ENCODE measurements at places on chromosomes 4 and X.

GRCh38 chr4:25297528-25298242 lies 14.9 kb upstream of the ZCCHC4 start:
- DNase-seq: no peak

GRCh38 chr4:146245850-146246249 lies 31.5 kb downstream of the REELD1 start:
- no peak for DNase-seq

GRCh38 chrX:10929747-10930146 lies 181.4 kb upstream of the HCCS start:
- no peak for DNase-seq

DNA sequence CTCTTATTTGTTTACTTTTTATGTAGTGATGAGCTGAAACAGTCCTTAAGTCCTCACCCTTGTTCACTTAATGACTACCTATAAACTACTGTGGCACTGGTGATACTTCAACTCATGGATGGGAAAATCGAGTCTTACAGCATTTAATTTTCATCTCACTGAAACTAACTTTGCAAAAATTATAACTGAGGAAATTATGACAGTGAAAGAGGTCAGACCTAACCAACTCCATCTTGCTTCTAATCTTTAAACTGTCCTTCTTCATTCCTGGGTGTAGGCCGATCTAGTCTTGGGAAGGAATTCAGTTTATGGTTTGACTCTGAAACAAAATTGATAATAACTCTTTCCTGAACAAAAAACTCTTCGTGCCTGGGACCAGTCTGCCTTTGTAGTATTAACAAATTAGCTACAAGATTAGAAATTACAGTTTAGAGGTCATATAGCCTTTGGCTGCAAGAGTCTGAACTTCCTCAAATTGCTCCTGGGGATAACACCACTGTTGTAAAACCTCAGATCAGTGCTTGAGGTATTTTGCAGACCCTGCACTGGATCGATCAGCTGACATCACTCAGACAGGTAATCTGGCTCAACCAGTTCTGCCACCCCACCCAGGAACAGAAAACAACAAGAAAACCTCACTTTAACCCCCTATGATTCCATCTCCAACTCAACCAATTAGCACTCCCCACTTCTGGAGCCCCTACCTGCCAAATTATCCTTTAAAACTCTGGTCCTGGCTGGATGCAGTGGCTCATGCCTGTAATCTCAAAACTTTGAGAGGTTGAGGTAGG lies 995.7 kb upstream of the PRKX start:
- no peak for DNase-seq

- no peak for DNase-seq
Measured at GRCh38 chrX:103631145-103631544, 2.4 kb downstream of the TCEAL1 start.

Data from NCI-H2029 treated with DMSO at 0.1 percent for 48 hours (cell line).